ENCODE measurements at places on chromosomes 16 and 17.

GRCh38 chr17:32523017-32523680, 36.4 kb downstream of the CDK5R1 start:
- DNase-seq: no peak

- no peak for DNase-seq
These were observed 7.4 kb downstream of the CRISPLD2 start for GRCh38 chr16:84827131-84827574.

DNA sequence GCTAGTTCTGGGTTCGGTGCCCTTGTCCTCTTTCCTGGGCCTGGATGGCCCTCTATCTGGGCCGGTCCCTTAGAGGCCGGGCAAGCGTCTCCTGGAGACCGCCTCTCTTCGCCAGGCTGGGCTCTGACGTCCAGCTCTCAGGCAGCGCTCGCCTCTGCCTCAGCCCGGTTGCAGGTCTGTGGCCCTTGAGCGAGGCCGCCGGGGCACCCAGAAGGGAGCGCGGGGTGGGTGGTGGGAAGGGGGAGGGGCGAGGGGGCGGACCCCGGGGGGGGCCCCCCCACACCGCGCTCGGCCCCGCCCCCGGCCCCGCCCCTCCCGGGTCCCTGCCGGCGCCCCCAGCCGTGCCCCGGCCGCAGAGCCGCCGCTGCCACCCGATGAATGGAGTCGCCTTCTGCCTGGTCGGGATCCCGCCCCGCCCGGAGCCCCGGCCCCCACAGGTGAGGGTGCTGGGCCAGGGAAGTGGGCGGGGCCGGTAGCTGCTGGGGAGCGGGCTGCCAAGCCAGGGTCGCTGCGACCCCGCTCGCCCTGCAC, at the start of gene ARHGAP23:
Gene ARHGAP23 (plus strand): TSS at position 353 of the 531 bp plus-strand sequence. CDS start 22 bp downstream, at position 375.
- peak; percentile 65 for DNase-seq

DNA sequence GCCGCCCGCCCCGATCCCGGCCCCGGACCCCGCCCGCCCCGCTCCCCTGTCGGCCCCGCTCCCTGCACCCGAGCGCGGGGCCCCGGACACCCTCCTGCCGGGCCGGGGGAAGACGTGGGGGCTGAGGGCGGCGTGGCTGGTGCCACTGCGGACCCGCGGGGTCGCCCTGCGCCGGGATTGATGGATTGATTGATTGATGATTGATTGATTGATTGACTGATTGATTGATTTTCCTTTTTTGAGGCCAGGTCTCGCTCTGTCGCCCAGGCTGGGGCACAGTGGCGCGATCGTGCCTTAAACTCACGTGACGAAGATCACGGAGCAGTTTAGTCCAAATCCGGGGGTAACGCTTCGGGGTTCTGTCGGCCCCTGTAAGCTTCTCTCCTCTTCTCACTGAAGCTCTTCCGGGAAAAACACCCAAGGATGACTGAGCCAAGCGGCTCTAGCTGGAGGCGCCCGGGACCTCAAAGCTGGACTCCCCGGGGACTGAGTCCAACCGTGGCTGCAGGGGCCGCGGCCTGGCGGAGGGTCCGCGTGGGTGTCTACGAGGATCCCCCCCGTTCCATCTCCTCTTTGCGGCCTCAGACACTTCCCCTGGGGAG, 40.2 kb upstream of the BHLHA9 start:
- no peak for DNase-seq
